ENCODE measurements at places on chromosomes 1 and 21.
A peak's percentile ranks its signal among the peaks of the same experiment; 100 is the strongest.

DNA sequence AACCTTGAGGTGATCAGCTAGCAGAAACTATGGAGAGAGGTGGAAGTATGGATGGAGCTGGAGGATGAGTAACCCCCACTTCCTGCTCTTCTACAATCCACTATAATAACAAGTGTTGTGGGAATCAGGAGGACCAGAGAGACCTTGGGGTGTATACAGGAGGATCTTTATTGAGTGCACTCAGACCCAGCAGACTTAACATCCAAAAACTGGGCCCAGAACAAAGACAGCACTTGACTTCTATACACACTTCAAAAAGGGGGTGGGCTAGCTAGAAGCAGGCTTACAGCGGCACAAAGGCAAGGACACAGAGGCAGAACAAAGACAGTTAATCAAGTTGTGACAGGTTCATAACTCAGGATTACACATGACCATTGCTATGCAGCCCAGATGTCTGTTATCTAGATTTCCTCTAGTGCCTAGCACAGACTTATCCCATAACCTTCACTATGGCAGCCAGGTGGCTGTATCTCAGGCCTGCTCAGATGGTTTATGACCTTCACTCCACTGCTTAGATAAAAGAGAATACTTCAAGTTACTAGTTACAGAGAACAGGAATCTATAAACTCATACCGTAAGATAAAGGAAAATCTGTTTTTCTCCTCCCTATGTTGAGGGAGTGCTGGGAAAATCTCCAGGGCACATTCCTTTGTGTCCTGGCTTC is 36.1 kb upstream of the PADI2 start:
- no peak for DNase-seq

DNA sequence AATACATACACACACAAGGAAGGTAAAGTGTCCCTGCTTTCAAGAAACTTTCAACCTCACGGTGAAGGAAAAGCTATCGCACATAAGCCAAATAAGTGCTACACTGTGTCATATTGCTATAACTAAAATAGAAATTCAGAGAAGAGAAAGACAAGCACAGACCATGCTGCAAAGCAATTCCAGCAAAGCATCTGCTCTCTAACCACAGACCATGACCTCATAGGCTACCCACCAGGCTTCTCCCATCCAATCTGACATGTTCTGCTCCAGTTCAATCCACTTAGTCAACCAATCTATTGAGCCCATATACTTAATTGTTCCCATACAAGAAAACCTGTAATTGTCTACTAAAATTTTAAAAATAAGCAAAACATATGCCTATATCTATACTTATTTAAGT is 211.3 kb downstream of the BARHL2 start:
- no peak for DNase-seq

GRCh38 chr1:26971590-26971989 is 11.3 kb upstream of the KDF1 start:
- DNase-seq = no peak

GRCh38 chr1:9917901-9918300 is 7.8 kb upstream of the CTNNBIP1 start:
- DNase-seq = no peak

DNA sequence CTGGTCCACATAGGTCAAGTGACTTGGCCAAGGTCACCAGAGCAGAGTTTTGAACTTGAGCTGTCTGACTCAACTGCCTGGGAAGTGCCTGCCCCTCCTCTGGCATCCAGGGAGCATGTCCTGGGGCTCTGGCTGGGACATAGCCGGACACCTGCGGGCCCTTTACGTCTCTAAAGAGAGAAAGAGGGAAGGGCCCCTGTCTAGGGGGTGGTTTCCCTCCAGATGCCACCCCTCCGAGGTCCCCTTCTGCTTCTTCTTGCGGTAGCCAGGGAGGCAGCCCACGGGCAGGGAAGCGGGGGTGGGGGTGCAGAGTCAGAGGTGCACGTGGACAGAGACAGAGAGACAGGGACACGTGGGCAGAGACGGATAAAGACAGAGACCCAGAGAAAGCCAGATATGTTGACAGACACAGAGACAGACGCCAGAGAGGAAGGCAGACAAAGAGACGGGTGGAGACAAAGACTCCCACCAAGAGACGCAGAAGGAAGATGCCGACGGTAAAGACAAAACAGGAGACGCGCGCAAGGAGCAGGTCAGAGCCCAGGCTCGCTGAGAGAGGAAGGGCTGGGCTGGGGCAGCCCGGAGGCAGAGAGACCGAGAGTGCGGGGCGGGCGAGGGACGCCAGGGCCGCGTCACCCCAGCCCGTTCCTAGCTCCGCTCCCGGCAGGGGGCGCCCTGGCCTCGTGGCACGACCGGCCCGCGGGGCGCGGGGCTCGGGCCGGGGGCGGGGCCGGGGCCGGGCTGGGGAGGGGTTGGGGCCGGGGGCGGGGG is 458 bp upstream of the ALPL start:
- peak; percentile 75 for DNase-seq

- DNase-seq = no peak
Measured at GRCh38 chr1:4090976-4091660, 191.0 kb upstream of the C1orf174 start.

DNA sequence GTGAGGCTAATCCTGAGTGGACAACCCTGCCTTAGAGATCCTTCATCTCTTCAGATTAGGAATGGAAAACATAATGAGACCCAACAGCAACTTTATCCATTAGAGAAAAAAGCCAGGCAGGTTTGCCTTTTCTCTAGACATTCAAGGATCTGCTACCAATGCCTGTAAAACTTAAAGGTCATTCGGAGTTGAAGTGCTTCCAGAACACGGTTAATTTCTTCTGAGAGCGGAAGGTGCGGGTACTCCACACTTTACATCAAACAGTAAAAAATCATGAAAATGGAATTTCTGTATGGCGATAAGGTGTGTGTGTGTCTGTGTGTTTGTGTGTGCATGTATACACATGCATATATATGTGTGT is 65.2 kb upstream of the PRKACB start:
- DNase-seq = no peak

DNA sequence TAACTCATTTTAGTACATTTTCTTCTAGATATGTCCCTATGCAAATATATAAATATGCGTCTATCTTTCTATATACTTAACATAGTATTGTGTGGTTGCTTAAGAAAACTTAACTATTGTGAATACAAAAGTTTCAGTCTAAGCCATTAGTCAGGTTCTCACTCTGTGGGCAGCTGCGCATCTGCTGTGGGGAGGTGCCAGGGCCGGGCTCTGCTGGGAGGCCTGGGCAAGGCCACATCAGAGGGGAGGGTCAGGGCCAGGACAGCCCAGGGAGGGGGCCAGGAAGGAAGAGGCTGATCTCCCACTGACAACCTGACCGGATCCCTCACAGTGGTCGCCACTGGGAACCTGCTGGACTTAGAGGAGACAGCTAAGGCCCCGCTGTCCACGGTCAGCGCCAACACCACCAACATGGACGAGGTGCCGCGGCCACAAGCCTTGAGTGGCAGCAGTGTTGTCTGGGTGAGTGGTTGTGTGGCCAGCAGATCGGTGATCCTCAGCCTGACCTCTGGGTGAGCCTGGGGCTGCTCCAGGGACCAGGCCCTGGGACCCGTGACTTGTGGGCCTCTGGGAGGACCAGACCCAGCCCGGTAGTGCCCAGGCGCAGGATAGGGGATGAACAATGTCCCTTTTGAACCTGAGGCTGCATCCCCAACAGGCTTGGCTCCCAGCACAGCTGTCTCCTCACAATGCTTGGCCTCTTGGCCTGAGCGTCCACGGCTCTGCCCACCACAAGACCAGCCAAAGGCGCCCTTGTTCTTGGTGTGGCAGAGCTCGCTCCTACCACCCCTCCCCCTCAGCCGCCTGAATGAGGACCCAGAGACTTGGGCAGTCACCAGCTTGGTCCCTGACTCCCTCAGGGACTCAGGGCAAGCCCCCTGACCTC is 20.2 kb downstream of the LDLRAP1 start:
- DNase-seq = peak; percentile 65

- DNase-seq = no peak
Measured at GRCh38 chr1:110498270-110498669, 20.7 kb downstream of the KCNA10 start.

DNA sequence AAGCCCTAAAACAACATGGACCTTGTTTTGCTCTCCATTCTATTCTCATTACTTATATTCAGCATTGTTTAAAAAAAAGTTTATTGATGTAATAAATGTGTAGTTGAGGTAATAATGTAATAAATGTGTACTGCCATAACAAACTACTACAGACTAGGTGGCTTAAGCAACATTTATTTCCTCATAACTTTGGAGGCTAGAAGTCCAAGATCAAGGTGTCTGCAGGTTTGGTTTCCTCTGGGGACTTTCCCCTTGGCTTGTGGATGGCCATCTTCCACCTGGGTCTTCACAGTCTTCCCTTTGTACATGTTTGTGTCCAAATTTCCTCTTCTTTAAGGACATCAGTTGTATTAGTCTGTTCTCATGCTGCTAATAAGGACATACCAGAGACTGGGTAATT is 93.1 kb downstream of the LMO4 start:
- DNase-seq = no peak

- DNase-seq = no peak
Measured at GRCh38 chr1:113247355-113247754, 143.0 kb upstream of the MAGI3 start.

GRCh38 chr1:12587981-12588640 is 29.9 kb downstream of the DHRS3 start:
- DNase-seq = no peak

DNA sequence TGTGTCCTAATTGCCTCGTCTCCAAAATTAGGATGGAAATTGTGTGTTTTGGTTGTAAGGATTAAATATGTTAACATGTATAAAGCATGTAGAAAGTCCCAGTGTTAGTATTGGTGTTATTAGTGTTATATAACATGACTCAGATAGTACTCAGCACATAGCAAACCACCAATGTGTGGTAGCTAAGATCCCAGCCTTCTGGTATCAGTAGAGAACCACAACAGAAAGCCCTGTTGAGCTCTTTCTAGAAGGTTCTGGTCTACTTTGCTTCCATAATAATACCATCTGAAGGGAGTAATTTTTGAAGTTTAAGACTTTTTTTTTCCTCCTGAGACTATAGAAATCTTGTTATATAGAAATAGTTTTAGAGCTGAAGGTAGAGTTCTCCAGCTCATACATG is 259.3 kb upstream of the SGIP1 start:
- DNase-seq = peak; percentile 34

- no peak for DNase-seq
Measured at GRCh38 chr1:31152181-31152795, 86.8 kb upstream of the PUM1 start.

- DNase-seq = no peak
Measured at GRCh38 chr21:27108228-27108627, 141.3 kb upstream of the ADAMTS5 start.
